ENCODE measurements at places on chromosomes 3 and 15. TPM values are rescaled to one million over a fixed set of nuclear protein-coding genes. Genes with fewer than 3 reads are reported as not detected.

DNA sequence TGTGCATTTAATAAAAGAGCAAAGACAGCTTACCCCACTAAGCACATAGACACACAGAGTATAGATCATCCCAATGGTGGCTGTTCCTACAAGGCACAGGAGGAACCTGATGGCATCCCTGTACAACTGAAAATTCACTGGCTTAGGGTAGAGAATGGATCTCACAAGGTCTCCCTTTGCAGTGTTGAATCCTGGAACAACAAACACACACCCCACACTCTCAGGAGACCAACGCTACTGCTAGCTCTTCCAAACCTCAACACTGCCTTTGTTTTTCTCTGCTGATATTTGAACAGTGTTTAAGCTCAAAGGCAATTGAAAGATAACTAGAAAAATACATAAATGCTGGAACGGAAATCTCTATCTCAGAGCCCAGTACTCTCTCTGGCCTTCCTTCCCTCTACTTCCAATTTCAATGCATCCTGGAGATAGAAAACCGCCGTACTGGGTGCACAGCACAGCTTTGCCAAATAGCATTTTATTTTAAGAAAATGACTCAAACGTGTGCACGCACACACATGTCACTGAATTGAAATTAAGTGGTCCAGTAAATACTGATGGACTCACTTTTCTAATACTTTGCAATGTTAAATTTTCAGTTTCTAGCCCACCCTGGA lies 87.5 kb upstream of the ATP13A5 start:
- H3K27me3 ChIP-seq: no peaks in the 10 kb centered on the region
- no peaks in the 10 kb centered on the region for H3K36me3 ChIP-seq
- peaks cover 4% of the 10 kb centered on the region for H3K4me1 ChIP-seq
- H3K4me3 ChIP-seq: no peak overlapping the region
- no peak for DNase-seq
- H3K27ac ChIP-seq: no peak overlapping the region

- no peak overlapping the region for H3K4me3 ChIP-seq
- no peaks in the 10 kb centered on the region for H3K36me3 ChIP-seq
These were observed 15.2 kb upstream of the CD47 start for GRCh38 chr3:108106031-108106430.

Gene LSAMP
- not detected for total RNA-seq

Gene MYO5A
- total RNA-seq: 22.8 TPM

DNA sequence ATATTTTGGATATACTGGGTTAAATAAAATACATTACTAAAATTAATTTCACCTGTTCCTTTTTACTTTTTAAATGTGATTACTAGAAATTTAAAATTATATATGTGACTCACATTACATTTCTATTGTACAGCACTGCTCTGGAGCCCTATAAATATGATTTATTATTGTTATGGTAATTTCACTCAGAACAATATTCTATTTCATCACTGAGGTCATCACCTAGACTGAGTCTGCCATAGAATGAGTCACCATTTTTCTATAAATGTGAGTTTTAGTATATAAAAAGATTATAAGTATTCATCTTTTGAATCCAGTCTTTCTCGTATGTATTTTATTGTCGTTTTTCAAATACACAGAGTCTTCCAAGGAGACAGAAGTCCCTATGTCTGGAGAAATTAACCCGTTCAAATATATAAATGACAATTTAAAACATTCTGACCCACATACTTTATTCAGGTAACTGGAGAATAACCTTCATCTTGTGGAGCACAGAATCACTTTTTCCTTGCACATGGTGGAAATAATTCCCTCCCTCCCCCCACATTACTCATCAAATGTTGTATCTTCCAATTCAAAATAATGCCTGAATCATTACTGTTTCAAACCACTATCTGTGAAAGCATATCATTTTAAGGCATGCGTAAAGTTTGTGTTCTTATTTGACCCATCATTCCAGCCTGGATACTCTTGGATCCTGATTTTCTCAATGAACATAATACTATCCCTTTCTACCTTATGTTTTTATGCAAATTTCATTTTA lies 30.0 kb downstream of the CHST14 start:
- peaks cover 2% of the 10 kb centered on the region for H3K4me1 ChIP-seq
- H3K36me3 ChIP-seq: no peaks in the 10 kb centered on the region

DNA sequence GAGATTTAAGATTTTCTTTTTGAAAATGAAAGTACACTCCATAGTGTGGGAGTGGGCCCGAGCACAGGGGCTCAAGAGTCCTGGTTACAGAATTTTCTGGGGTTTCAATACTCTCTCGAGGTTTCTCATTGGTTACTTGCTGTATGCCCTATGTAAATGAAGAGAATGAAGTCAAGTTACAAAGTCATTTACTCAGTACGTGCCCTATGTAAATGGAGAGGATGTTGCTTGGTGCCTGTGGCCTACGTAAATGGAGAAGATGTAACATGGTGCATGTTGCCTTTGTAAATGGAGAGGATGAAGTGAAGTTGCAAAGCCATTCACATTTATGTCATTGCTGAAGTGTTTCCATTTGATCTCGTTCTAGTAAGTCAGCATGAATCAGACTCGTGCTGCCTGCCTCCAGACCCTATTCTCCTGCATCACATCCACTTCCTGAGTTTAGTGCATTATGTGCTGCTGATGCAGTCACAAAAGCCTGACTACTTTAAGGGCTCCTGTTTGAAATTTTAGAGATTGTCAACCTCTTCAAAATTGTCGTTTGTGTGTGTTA lies 302.0 kb downstream of the ZBBX start:
- H3K4me1 ChIP-seq: no peaks in the 10 kb centered on the region
- no peak overlapping the region for H3K4me3 ChIP-seq
- no peak for DNase-seq
- no peaks in the 10 kb centered on the region for H3K27me3 ChIP-seq
- H3K27ac ChIP-seq: no peak overlapping the region

Gene GOLGA6L9
- 1.7 TPM for total RNA-seq

Gene XIRP1
- 4.7 TPM for total RNA-seq

- H3K27ac ChIP-seq: peak overlapping the region; percentile 38
- peaks cover 17% of the 10 kb centered on the region for H3K4me1 ChIP-seq
- no peak for DNase-seq
- no peaks in the 10 kb centered on the region for H3K36me3 ChIP-seq
- peaks cover 56% of the 10 kb centered on the region for H3K27me3 ChIP-seq
These were observed 53.2 kb downstream of the CCDC54 start for GRCh38 chr3:107430214-107430995.

GRCh38 chr15:25624504-25625177 lies 185.8 kb upstream of the UBE3A start:
- H3K4me1 ChIP-seq: no peaks in the 10 kb centered on the region
- no peak for DNase-seq
- H3K27ac ChIP-seq: no peak overlapping the region
- H3K27me3 ChIP-seq: no peaks in the 10 kb centered on the region
- no peaks in the 10 kb centered on the region for H3K36me3 ChIP-seq

Gene MB21D2
- total RNA-seq: 17.7 TPM

Gene BRK1
- 94.4 TPM for total RNA-seq

DNA sequence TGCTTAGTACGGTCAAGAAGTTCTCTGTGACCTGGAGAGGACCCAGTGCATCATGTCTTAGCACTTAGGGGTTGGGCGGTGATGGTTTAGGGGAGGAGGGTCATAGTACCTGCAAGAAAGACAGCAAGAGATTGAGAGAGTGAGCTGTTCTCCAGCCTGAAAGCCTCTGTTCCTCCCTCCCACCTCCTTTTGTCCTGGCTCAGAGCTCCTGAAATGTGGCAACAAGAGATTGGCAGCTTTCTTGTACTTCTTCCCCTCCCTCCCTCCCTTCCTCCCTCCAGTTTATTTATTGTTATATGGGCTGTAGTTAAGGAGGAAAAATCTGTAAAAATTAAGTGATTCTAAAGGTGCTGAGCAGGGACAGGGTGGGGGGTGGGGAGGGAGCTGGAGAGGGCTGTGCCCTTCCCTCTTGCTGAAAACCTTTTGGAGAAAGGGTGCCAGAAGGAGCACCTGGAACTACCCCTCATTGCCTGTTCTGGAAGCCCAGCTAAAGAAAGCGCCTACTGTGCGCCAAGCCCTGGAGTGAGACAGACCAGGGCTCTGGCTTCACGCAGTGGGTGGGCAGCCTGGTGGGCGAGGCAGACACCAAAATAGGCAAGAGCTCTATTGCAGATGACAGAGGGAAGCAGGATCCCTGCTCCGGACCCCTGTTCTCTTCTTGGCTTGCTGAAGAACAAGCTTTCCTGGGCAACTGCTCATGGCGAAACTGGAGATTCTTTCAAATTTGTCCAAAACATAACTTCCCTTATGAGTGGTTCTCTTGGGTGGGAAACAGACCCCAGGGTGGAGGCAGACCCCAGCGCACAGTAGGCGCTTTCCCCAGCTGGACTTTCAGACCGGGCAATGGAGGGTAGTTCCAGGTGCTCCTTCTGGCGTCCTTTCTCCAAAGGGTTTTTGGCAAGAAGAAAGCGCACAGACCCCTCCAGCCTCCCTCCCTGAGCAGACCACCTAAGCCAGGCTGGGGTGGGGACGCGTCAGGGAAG lies 35.6 kb downstream of the LINGO1 start:
- no peak for DNase-seq
- H3K4me1 ChIP-seq: no peaks in the 10 kb centered on the region
- H3K4me3 ChIP-seq: no peak overlapping the region
- no peaks in the 10 kb centered on the region for H3K27me3 ChIP-seq
- H3K27ac ChIP-seq: no peak overlapping the region
- no peaks in the 10 kb centered on the region for H3K36me3 ChIP-seq

Gene TMEM212
- total RNA-seq: not detected

Gene IL17RB
- total RNA-seq: 33.3 TPM
